ENCODE measurements at places on chromosomes 4 and X.

DNA sequence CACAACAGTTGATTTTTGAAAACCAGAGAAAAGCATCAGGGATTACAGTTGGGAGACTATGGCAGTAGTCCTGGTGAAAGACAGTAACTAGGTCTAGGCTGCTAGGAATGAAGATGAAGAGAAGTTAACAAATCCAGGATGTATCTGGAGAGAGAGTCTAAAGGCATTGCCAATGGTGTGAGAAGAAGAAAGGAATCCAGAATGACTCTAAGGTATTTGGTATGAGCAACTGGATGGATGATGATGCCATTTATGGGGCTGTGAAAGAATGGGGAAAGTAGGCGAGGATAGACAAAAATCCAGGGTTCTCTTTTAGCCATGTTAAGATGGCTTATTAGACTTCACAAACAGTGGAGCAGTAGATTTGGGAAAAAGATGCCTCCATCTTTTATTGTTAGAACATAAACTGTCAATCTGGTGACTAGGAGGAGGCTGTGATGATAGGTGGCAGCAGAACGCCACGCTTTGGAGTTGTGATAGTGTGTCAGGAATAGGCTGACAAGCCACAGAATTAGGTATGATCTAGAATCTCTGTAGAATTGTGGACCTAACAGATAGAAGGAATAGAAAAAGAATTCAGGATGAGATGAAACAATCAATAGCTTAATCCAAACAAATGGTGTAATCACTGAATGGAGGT, 27.3 kb upstream of the JADE1 start:
- peak; percentile 38 for DNase-seq

- no peak for DNase-seq
These were observed 10.4 kb downstream of the MTMR1 start for GRCh38 chrX:150703695-150703974.

DNA sequence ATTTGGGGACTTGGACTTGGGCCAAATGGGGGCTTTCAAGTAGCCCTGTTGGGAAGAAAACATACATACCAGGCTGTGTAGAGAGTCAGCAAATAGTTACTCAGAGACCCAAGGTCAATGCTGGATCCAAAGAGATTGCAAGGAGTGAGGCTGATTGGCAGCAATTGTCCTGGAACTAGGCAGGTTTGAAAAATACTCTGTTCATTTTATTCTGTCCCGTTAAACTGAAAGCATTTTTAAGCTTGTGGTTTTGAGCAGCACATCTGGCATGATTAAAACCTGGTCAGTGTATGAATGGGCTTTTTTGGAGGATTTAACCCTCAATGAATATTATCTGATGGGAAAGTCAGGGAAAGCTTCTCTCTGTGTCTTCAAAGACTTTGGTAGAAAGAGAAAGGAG, 294.3 kb upstream of the BOD1L1 start:
- DNase-seq: no peak

DNA sequence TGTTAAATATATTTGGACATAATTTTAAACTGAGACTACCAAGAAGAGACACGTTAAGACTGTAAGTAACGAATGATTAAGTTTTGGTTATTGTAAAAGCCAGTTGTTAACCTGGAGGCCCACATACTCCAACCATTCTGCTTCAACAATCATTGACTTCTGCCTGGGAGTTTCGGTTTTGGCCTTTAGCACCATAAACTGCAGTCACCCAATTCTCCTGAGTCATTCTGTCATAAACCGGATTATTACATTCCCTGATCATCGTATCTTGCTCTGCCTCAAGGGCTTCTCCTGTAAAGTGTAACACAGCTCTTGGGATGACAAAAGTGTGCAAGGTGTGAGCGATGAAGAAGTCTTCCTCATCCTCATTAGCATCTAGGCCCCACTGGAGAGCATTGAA, 46.9 kb upstream of the PABPC1L2A start:
- no peak for DNase-seq

- DNase-seq: no peak
These were observed 137.3 kb downstream of the BMPR1B start for GRCh38 chr4:94895081-94895480.

DNA sequence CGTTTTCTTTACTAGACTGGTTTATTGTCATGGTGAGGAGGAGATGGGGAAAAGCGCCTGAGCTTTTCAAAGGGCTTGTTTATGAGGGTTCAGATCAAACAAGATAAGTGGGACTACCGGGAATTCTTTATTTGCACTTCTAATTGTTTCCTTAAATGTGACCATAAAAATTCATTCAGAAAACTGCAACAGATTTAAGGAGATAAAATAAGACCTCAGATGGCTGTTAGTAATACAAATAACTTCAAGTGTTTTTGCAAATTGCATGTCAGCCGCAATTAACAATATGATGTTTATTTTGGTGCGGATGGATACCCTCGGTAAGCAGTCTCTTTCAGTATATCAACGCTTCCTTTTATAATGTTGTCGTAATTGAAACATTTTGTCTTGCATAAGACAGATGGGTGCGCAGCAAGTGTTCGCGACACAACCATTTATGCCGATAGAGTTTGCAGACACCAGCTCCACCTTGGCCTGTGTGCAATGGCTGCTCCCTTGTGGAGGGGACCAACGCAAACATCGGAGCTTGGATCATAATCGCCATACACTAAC, 151.0 kb downstream of the C4orf33 start:
- DNase-seq: no peak

- no peak for DNase-seq
These were observed 356.5 kb downstream of the PDGFC start for GRCh38 chr4:156615066-156615531.

DNA sequence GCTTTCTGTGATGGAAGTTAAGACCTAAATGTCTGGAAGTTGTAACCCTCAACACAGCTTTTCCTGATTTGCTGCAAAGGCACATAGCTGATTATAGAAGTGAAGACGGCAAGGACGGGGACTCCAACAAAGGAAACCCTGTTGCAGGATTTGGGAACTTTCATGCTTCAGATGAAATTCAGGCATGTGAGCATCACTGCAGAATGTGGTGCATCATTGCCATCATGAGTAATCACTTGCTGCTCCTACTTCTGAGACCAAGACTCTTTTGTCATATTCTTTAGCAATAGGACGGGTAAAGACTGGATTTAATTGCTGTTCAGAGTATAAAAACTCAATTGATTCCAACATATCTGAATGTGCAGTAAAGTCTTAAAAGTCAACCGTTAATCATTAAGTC, 35.8 kb downstream of the YIPF6 start:
- no peak for DNase-seq

GRCh38 chr4:121988950-121989349, 37.1 kb upstream of the TRPC3 start:
- DNase-seq: no peak

GRCh38 chr4:25095837-25096236, 64.4 kb downstream of the SEPSECS start:
- no peak for DNase-seq

DNA sequence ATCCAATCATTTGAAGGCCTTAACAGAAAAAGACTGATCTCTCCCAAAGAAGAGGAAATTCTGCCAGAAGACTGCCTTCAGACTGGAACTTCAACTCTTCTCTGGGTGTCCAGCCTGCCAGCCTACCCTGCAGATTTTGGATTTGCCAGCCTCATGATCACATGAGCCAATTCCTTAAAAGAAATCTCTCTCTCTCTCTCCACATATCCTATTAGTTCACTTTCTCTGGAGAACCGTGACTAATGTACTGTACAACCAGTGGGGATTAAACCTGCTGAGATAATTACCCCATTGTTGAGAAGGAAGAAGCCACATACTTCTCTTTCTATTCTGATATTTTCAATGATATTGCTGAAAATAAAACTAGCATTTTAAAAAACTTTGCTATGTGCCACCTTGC, 711.3 kb upstream of the AMOT start:
- DNase-seq: no peak

GRCh38 chr4:87716371-87717265, 66.5 kb downstream of the DMP1 start:
- no peak for DNase-seq

DNA sequence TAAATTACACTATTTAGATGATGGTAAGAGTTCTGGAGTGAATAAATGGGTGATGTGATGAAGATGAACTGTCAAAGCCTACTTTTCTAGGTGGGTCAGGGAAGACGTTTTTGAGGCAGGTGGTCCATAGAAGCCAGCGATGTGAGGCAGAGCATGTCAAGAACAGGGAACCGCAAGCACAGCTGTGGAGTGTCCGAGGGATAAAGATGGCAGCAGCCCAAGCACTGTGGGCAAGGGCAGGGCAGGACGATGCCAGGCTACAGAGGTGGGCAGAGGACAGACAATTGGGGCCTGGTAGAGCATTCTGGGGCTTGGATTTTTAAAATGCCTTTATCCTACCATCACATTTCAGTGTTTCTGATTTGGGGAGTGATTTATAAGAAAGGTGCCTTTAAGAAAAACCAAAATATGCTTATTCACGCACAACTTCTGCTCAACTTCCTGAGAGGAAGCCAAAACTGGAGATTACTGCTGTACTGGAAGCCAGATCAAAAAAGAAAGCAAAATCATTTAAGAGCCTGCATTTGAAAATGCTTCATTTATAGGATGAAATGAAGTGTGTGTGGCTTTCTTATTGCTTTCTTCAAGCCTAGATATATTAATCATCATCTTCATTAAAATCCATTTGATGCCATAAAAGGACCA, 119.0 kb upstream of the WDR17 start:
- no peak for DNase-seq

- no peak for DNase-seq
These were observed 517.1 kb downstream of the PCDH7 start for GRCh38 chr4:31237233-31237632.

DNA sequence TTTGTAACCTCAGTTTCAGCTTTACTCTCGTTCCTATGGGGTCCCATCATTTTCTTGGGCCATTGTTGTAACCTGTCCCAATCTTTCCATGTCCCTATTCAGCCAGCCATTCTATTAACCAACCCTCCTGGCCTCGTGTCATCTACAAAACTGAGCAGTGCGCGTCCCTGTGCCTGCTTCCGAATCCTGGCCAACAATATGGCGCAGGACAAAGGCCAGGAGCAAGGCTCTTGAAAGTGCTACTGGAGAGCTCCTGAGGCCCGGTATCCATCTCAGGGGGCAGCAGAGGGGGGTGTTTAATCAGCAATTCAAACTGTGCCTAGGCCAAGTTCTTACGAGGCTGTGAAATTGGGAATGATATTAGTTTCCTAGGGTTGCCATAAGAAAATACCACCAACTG, 41.2 kb upstream of the APLN start:
- no peak for DNase-seq

GRCh38 chr4:118307643-118308042, 45.2 kb downstream of the PRSS12 start:
- no peak for DNase-seq

DNA sequence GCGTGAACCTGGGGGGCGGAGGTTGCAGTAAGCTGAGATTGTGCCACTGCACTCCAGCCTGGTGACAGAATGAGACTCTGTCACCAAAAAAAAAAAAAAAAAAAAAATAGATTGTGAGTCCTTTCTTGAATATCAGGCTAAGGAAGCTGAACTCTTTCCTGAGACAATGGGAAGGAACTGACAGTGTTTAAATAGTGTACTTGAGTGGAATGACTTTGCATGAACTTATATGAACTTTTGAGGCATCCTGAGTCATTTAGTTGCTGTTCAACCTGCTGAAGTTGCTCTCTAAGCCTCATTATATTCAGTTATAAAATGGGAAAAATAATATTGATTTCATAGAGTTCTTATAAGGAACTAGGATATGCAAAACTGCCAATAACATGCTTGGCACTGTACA, 79.3 kb upstream of the LIMCH1 start:
- DNase-seq: no peak

GRCh38 chr4:100949350-100949935, 397.9 kb downstream of the PPP3CA start:
- DNase-seq: no peak

DNA sequence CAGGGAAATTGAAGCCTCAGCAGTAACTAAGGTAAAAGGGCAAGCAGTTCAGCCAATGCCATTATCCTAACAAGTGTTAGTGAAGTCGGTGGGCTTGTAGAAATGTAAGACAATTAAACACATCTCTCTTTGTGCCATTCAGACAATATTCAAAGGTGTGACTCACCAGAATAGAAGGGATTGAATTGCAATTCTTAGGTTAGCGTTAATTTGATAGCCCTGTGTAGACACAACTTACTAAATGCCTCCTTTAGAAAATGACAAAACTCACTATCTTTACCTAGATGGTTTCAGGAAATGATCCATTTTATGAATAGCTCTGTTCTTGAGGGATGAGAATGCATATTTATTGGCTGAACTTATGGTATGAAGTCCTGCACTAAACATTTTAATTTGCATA, 35.2 kb downstream of the RPA4 start:
- no peak for DNase-seq

GRCh38 chr4:169963998-169964397, 62.2 kb downstream of the MFAP3L start:
- DNase-seq: no peak

- DNase-seq: no peak
These were observed 4.4 kb upstream of the CHM start for GRCh38 chrX:86051741-86052140.

DNA sequence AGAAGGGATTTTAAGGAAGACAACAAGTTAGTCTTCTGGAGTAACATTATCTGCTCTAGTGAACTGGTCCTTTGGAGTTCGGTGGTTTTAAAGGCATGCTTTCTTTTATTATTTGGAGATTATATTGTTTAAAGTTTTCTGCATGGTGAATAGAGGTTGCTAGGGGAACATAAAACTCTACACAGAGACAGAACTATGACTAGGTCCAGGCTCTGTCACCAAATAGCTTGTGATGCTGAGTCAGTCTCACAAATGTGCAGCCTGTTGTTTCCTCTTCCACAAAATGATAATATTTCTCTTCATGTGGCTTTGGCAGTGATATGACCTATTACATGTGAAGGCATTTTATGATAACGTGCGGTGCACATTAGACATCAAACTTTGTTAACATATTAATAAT, 132.6 kb downstream of the PACRGL start:
- no peak for DNase-seq

- no peak for DNase-seq
These were observed 15.7 kb downstream of the LYAR start for GRCh38 chr4:4274226-4274625.

DNA sequence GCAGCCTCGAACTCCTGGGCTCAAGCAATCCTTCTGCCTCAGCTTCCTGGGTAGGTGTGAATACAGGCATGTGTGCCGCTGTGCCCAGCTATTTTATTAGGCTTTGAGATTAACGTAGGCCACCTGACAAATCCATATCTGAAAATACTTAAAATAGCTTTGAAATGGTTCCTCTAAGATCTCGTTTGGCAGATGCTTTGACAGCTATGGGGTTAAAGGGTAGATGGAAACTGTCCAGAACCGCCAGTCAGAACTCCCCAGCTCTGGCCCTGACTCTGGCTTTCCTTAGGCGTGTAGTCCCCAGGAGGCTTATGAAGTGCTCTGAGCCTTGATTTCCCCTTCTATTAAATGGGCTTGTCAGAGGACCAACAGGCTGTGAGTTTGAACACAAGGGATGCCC, 32.8 kb upstream of the STIM2 start:
- no peak for DNase-seq

Data from activated naive CD4-positive, alpha-beta T cell (primary cell).